ENCODE measurements at places on chromosomes 12 and 14.

DNA sequence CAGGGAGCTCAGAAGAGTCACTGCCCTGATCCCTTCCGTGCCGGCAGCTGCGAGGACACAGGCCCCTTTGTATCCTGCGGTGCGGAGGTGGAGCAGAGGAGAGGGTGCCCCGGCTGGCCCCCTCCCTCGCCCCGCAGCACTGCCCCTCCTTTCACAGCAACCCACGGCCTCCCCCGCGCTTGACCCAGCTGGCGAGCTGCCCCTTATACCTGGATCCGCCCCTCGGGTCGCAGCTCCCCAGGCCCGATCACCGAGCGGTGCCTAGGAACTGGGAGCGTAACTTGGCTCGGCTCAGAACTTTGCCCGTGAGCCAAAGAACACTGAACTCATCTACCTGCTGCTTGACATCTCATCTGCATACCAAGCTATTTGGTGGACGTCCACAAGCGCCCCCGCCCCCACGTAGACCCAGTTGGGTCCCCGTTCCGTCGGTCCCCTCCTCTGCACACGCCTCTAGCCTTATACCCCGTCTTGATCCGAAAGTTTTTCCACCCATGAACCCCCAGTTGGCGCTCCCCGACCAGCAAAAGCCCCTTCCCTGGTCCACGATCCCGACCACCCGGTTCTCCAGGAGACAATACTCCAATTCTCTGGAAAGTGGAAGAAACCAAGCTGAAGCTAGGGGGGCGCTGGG lies 697 bp upstream of the DNAJC14 start:
- peak; percentile 36 for DNase-seq

GRCh38 chr12:46549527-46550265 lies 177.1 kb upstream of the SLC38A2 start:
- no peak for DNase-seq

GRCh38 chr14:95255013-95255412 lies 64.7 kb downstream of the CLMN start:
- no peak for DNase-seq

GRCh38 chr12:38921025-38921677 lies 15.8 kb upstream of the CPNE8 start:
- peak; percentile 25 for DNase-seq

GRCh38 chr12:109329686-109330085 lies 18.0 kb upstream of the MYO1H start:
- no peak for DNase-seq

GRCh38 chr12:123389560-123390351 lies 5.8 kb downstream of the KMT5A start:
- DNase-seq, result peak; percentile 18

DNA sequence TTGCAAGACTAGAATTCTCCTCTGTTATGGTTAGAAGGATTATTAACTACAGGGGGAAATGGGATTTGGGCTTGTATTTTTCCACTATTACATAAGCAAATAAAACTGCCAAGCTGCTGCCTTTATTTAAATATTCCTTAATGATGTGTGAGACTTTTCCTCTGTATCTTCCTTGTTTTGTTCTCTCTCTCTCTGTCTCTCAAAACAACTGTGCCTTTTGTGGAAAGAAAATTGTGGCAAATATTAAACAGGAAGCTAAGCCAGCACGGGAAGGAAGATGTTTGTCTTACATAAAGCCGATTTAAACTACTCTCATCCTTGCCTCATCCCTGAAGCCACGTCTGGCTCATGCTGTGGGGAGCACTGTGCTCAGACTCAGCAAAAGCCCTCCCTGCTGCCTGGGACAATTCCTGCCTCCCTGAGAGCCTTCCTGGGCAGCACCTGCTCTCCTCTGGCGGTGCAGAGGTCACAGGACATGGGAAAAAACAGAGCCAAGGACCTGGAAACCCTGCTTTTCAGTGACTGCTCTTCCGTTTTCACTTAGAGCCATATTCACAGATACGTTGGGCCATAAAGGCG lies 237.2 kb downstream of the SLC15A4 start:
- no peak for DNase-seq

DNA sequence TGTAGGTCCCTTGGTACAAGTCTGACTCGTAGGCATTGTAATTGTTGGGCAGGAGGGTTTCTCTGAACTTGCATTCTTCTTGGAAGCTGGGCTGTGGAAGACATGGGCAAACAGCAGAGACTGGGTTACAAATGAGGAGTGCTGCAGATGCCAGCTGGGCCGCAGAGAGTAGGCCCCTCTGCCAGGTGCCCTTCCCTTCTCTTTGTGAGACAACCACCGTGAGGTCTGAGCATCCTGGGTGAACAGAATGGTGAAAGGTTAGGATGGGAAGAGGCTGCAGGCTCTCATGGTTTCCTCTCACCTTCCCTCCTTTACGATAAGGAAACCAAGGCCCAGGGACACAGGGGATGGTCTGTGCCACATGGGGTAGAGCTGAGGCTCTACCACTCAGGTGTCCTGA lies 11.3 kb downstream of the FGF6 start:
- DNase-seq, result no peak

GRCh38 chr12:10154145-10154496 lies 17.8 kb downstream of the OLR1 start:
- no peak for DNase-seq

DNA sequence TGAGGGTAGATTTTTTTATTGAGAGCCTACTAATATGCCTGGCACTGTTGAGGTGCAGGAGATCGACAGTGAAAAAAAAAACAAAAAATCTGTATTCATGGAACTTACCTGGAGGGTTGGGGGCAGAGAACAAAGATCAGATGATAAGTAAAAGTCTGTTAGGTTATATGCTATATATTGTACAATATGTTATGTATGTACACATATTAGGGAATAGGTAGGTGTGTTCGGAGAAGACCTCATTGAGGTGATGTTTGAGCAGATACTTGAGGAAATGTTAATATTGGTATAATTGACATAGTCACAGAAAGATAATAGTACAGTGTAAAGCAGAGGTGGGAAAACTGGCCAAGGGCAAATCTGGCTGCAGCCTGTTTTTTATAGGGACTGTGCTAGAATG lies 5.6 kb downstream of the ARF6 start:
- peak; percentile 11 for DNase-seq

- no peak for DNase-seq
These were observed 1.2 kb upstream of the TNFAIP2 start for GRCh38 chr14:103121846-103122584.

- DNase-seq, result no peak
These were observed 1.5 kb downstream of the HIF1A start for GRCh38 chr14:61696753-61697318.

- no peak for DNase-seq
These were observed 68.1 kb downstream of the ITPK1 start for GRCh38 chr14:93047661-93048060.

GRCh38 chr12:19988001-19988400 lies 380.3 kb upstream of the PDE3A start:
- DNase-seq, result no peak

DNA sequence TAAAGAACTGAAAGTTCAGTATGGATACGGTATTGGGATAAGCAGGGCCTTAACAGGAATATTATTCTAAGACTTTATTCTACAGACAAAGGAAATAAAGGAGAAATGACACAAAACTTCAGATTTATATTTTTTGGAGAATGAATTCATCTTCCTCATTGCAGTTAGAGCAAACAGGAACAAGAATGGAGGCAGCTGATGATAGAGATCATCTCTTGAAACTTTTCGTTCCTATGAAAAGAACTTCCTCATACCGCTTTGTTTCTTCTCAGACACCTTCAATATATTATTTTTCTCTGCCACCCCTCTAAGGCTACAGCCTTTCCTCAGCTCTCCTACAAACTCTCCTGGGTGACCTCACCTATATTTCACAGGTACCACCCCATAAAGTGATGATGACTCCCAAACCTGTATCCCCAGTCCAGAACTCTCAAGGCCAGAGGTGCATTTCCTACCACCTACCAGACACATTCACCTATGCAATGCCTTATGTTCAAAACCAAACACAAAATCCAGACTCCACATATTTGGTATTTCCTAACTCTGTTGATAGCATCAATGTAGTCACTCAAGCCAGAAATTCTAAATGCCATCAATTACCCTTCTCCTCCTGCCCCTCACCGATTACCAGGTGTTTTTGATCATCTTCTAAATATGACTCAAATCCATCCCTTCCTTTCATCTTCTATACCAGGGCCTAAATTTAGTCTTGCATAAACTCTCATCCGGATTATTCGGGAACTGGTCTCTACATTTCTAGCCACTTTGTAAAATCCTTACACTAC lies 7.4 kb downstream of the MAP4K5 start:
- DNase-seq, result no peak

GRCh38 chr12:8996682-8997405 lies 7.5 kb downstream of the KLRG1 start:
- no peak for DNase-seq

DNA sequence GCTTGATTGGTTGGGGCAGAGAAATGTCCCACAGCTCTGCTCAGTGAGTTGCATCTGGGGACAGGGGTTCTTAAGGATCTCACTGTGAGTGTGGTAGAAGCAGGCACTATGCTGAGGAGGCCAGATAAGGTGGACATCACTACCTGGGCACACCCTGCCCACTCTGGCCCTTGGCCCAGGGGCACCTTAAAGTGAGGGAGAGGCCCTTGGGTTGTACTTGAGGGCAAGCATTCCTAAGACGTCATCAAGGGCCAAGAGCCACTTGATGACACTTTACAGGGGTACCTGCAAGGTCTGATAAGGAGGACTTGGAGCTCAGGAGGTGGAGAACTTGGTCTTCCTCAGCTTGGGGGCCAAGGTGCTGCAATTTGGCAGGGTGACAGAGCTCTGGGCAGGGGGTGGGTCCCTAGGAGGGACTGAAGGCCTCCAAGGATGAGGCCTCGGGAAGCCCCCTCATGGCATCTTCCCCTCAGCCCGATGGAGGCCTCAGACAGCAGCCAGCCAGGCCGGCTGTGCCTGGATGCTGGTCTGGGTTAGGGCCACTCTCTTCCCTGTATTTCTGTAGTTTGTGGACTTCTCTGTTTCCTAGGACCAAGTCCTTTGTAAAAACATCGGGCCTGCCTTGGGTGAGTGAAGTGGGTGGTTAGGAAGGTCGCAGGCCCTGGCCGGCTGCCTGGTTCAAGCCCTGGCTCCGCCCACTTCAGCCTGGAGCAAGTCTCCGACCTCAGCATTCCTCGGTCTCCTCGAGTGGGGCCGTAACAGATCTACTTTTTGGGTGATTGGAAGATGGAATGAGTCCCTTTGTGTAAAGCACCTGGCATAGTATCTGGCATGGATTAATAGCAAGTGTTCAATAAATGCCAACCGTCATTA lies 24.8 kb downstream of the GPR68 start:
- DNase-seq, result no peak

- no peak for DNase-seq
These were observed 44.1 kb upstream of the CISTR start for GRCh38 chr12:53795927-53796326.

DNA sequence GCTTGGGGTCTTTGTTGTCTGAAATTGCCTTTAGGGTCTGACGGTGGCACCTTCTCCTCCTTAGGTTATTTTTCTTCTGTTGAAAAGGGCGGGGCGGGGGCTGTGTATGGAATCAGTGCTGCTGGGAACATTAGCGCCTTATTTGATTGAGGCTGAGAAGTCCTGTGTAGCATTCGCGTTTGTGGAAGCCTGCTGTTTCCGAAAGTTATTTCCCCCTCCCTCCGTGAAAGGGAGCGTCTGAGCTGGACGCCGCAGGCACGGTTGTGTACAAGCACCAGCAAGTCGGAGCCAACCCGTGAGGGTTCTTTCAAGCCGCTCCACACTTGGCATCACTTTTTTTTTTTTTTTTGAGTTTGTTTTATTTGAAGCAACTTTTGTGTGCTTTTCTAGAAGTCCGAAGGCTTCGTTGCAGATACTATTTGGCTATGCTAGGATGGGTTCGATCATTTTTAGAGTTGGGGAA lies 1.1 kb downstream of the SYNE2 start:
- peak; percentile 63 for DNase-seq

DNA sequence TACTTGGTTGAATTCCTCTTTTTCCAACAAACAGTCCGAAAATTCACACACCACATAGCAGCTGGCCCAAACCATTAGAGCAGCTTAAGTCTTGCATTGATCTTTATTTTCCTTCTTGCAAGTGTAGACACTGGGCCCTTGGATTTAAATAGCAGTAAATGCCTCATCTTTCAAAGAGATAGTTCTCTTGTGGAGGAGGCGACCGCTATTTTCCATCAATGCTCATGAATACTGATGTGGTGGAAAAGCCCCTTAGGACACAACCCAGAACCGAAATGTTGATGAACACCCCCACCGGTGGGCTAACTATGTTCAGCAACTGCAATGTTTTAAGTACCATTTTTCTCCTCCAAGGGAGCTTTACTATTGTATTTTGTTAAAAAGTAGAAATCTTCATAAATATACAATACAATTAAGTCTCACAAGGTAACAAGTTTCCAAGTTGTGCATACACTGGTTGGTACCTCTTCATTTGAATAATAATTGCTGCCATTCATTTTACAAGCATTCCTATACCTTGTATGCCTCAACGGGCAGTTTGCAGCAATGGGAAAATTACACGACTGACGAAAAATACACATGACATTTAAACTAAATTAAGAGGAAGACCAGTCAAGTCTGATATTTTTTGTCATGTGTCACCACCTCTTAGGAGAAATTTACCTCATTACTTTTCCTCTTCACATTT lies 18.0 kb downstream of the NIN start:
- DNase-seq, result no peak

DNA sequence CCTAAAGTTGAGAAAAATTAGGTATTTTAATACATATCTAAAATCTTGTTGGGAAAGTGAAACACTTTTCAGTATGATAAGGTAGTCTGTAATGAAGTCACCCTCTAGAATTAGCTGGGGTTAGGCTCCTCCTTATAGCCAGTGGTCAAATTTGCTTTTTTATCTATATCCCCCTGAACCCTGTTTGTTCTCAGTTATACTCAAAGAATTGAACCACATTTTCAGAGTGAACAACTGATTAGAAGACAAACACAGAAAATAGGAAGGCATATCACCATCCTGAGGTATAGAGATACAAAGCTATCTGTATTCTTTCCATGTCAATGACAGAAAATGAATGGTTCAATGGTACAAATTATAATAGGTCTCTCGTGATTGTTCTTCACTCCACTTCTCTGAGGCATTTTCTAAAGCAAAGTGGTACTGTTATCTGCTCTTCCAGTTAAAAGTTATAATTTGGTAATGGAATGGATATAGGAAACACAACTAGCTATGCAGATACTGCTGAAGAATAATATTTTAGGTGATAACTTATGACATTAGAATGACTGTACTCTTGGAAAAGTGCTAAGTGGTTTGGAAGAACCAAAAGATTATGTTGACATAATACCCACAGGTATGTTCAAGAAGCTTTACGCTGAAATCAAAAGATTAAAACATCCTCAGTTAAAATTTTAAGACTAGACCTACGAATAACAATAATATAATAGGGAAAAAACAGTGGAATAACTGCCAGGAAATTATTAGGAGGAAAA lies 27.6 kb downstream of the WASHC3 start:
- DNase-seq, result no peak

- no peak for DNase-seq
These were observed 691.8 kb downstream of the FLRT2 start for GRCh38 chr14:86221755-86222154.

All from CD4-positive, alpha-beta T cell treated with Interferon alpha-2 for 1 hour (primary cell).